ENCODE measurements at places on chromosomes 2 and 18.

- no peak for DNase-seq
These were observed 19.9 kb downstream of the SLC38A11 start for GRCh38 chr2:164935118-164936101.

GRCh38 chr2:112623913-112624777 is 21.6 kb upstream of the SLC20A1 start:
- DNase-seq = peak; percentile 68

DNA sequence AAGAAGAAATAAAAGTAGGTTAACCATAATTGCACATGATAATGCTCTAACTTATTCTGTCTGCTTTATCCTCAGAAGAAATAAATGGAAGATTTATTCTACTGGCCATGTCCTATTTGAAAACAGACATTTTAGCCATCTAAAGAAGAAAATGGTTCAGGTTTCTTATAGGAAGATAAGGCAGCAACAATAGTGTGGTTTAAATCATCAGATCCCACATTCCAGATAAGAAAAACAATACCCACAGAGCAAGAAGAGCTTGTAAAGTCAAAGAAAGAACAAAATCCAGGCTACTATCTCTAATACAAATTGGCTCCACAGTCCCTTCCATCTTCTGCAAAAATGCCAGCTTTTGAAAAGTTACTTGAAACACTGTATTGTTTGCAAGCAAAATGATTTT is 49.3 kb downstream of the L3MBTL4 start:
- DNase-seq = no peak

DNA sequence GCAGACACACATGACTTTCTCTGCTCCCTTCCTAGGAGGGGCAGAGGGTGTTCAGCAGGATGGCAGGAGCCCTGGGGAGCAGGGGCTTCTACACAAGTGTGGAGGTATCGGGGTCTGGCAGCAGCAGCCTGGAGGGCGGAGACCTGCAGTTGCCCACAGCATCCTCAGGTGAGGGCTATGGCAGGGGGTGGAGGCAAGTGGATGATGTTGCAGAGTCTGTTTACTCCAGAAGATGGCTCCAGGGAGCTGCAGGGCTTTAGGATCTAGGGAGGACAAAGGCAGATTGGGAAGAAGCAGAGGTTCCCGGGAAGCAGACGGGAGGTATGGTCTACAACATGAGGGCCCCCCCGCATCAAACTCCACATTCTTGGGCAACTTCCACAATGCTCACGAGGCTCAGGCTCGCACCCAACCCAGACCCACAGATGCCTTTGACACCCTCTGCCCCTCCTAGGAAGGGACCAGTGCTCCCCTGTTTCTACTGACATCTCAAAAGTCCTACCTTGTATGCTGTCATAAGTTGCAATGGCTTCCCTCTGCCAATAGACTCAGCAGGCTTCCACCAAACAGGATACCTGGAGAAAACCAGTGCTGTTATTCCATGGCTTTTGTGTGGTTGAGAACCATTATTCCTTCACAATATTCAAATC is 12.0 kb upstream of the ATP6V1C2 start:
- DNase-seq = no peak

DNA sequence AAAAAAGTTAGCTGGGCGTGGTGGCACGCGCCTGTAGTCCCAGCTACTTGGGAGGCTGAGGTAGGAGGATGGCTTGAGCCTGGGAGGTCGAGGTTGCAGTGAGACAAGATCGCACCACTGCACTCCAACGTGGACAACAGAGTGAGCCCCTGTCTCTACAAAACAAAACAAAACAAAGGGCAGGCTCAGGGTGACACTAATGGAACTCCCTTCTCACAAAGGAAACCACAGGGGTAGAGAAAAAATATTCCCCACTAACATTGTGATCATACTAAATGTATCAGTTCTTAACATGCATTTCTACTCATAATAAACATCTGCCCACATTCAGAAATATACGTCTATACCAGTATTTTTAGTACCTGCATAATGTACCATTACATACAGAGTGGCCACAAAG is 21.1 kb downstream of the STAM2 start:
- DNase-seq = no peak

DNA sequence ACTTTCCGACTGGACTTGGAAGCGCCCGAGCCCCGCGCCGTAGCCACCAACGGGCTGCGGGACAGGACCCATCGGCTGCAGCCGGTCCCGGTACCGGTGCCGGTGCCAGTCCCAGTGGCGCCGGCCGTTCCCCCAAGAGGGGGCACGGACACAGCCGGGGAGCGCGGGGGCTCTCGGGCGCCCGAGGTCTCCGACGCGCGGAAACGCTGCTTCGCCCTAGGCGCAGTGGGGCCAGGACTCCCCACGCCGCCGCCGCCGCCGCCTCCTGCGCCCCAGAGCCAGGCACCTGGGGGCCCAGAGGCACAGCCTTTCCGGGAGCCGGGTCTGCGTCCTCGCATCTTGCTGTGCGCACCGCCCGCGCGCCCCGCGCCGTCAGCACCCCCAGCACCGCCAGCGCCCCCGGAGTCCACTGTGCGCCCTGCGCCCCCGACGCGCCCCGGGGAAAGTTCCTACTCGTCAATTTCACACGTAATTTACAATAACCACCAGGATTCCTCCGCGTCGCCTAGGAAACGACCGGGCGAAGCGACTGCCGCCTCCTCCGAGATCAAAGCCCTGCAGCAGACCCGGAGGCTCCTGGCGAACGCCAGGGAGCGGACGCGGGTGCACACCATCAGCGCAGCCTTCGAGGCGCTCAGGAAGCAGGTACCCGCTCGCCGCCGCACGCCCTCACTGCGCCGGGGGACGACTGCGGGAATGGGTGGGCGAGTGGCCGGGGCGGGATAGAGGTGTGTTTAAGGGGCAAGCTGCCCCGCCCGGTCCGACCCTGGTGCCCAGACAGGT is 713 bp downstream of the ATOH8 start:
- DNase-seq = no peak

DNA sequence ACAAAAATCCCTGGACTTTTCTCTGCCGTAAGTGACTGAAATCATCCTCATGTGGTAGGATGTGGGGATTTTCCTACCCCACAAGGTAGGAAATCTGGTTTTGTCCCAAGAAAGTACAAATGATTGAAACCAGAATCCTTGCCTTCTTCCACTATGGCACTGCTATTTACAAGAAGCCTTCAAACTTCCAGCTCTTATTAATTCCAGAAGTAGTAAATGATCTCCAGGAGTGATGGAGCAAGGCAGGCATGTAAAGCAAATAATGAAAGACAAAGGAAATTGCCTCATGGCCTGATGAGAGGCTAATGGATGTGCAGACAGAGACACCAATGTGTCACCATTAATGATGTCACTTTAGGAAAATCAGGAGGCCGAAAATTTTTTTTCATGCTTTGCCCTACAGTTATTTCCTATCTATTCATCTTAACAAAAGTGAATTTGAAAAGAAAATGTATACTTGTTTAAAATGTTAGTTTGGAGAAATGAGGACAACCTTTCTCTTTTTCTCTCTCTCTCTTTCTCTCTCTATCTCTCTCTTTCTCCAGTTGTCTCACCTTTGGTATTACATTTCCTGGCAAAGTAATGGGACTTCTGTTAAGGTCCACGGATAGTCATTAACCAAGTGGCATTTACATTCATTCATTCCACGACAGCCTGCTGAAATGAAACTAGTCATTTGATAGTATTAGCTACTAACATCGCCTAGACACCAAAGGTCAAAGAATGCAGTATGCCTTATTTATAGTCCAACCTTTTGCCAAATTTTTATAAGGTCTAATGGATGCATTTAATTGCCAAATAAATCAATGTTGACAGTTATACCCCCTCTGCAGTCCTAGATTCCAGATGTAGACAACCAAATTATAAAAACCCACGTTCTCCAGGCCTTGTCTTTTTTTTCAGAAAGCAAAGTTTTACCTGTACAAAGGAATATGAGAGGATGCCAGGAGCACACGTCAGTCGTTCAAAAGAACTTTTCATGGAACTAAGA is 5.0 kb upstream of the EVA1A start:
- DNase-seq = no peak

- peak; percentile 66 for DNase-seq
These were observed 850 bp downstream of the DNAJB2 start for GRCh38 chr2:219279916-219280516.

DNA sequence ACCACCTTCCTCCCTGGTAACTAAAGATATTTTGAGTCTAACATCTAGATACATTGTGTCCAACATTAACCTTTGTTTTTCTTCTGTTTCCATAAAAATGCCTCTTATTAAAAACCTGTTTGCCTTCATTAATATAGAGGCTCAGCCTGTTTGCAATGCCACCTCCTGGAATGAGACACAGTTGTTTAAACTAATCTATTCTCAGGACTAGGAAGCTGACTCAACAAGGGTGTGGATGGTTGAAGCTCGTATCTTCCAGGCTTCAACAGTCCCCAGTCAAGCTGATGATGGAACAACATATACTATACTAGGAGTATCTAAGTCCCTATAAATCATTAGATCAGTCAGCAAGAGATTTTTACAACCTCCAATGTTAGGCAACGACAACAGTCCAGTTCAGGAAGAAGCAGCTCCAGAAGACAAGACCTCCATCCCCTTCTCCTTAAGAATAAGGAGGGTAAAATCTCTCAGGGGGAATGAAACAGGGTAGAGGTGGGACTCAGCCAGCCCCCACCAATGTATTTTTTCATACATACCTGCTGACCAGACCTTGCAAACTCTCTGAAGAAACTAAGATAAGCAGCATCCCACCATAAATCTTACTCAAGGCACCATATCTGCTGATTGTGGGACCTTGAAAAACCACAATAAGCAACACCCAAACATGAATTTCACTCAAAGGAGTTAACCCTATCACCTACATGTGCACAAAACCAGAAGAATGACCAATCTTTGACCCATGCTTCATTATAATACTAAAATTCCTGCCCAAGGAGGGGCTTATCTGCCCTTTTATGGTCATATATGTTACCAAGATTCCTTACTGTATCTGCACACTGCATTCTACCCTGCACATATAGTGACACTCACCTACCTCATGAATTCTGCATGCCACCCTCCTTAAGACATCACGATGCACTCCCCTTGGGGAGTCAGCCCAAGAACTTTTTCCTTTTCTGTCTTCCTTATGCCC is 21.4 kb downstream of the ZNF24 start:
- DNase-seq = no peak

DNA sequence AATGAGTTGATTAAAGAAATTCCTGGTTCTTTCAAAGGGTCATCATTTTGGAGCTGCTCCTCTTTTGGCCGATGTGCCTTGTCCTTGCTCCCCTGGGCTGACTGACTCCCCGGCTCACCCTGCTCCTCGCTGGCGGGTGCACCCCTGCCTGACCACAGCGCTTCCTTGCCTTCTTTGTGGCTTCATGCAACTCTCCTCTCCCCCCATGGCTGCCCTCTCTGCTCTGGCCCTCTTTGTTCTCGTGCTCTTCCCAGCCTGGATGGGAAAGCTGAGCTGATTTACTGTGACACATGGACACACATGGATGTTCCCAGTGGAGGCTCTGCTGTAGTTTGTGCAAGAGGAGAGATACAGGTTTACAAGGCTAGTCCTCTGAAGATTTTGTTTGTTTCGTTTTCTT is 234.6 kb downstream of the HAUS1 start:
- DNase-seq = peak; percentile 51

GRCh38 chr18:79760881-79761280 is 36.9 kb upstream of the KCNG2 start:
- DNase-seq = peak; percentile 22

DNA sequence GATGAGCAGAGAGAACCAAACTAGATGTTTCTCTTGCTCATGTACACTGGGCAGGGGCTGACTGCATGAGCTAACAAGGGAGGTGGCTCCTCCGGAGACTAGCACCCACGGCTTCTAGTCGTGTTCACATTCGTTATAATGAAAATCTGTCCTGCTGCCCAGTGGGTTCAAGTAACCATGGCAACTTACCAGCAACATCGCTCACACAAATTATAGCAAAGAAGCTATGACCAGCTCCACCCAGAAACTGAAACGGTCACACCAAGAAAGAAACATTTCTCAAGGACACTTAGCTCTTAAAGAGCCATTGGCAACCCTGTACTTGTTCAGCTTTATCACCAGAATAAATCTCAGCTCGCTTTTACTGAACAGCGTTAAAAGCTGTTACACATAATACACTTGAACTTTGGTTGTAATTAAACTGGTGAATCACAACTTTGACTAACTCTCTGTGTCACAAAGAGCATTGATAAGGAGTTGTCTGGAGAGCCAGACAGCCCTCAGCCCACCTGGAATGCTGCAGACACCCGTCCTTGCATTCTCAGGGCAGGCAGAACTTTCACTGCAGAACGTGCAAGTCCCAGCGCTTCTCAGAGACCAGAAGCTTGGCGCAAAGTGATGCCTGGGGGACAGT is 141.2 kb downstream of the PID1 start:
- DNase-seq = no peak

- peak; percentile 39 for DNase-seq
These were observed 64.4 kb downstream of the CIB4 start for GRCh38 chr2:26576565-26577441.

DNA sequence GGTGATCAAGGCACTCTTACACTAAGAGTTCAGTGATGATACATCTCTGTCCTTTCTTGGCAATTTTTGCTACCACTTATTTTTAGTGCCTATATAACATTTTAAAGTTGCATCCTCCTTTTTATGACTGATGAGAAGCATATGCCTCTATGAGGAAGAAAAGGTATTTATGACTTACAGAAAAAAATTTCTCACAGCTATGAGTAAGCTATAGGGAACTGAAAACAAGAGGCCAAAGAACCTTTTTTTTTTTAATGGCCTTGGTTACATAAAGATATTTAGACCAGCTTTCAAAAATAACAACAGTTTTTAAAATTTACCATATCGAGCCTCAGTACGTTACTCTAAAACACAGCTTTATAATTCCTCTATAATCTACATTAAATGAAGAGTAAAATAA is 21.3 kb downstream of the MBD5 start:
- DNase-seq = no peak

DNA sequence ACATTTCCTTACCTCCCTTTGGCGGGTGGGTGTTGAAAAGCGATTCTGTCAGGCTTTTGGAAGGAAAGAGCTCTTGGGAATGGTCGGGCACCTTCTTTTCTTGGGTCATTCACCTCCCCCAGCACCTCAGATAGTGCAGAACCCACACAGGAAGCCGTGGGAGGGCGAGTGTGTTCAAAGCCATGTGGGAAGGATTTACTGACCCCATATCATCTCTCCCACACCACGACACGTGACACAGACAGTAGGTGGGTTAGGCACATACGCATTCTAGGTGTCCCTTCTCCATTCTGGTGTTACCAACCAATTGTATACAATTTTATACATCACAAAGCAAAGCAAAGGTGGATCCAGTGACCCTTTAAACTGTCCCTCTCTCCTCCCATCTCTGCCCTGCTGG is 263.7 kb upstream of the REV1 start:
- DNase-seq = no peak

All from sigmoid colon (tissue), 7 donors.